ENCODE measurements at places on chromosomes 11 and 22.

DNA sequence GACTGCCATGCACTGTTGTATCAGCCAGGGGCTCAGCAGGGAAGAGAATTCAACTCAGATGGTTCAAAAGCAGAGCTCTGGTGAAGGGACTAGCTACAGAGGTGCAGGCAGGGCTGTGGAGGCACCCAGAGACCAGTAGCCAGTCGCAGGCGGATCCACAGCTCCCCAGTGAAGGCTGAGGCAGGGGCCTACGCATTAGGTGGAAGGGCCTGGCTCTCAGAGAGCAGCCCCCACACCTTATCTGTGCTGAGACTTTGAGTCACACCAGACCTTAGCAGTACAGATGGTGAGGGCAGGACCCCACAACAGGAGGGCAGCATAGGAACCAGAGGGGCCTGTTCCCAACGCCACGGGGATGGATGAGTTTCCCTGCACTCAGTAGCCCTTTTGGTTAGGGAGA is 189.6 kb downstream of the DSCAML1 start:
- DNase-seq = no peak

GRCh38 chr11:78981153-78981552 is 406.5 kb upstream of the NARS2 start:
- no peak for DNase-seq

GRCh38 chr11:29293825-29294224 is 723.0 kb downstream of the KCNA4 start:
- DNase-seq = no peak

- DNase-seq = no peak
Measured at GRCh38 chr11:36214976-36215692, 74.1 kb downstream of the COMMD9 start.

DNA sequence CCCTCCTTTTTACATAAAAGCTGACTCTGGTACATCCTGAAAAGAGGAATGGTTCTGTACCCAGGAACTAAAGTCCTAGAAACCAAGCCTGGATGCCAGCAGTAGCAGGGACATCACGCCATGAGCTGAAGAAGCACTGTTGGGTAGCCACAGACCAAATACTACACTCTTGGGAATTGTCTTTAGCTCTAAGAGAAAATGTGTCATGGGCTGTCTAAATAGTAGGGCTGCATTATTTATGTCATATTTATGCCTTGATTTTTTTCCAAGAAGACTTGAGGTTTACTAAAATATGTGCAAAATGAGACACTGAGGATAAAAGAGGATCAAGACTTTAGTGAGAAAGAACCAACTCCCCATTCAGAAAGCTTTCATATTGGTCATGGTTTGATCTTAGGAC is 213.6 kb downstream of the RAB38 start:
- DNase-seq = no peak

Data from activated CD4-positive, alpha-beta T cell treated with anti-CD3 and anti-CD28 coated beads for 24 hours (primary cell).